DMS79 (cell line): ENCODE measurements at places on chromosomes 12 and 14.

DNA sequence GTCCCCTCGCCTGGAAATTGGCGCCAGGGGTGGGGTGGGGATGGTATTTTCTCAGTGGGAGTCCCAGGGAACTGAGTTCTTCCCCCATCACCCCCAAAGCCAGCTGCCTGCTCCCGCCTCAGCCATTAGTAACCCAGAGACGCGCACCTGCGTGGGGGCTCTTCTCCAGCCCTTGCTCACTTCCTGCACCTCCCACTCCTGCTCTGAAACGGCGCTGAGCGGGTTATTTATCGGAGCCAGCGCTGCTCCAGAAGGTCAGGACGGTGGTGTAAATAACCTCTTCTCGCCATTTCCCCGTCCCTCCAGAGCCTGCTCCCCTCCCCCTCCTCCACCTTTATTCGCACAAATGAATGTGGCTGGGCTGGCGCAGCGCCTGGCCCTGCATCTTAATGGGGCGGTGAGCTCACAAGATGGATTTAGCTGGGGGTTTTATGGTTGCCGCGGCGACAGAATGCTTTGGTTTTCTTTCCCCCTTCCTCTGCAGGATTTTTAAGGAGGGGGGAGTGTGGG is 12.2 kb downstream of the GPR84 start:
- DNase-seq: peak; percentile 72

GRCh38 chr12:70962226-70962794 is 41.8 kb upstream of the PTPRR start:
- DNase-seq: no peak

GRCh38 chr14:62655166-62655565 is 390.1 kb downstream of the KCNH5 start:
- no peak for DNase-seq

DNA sequence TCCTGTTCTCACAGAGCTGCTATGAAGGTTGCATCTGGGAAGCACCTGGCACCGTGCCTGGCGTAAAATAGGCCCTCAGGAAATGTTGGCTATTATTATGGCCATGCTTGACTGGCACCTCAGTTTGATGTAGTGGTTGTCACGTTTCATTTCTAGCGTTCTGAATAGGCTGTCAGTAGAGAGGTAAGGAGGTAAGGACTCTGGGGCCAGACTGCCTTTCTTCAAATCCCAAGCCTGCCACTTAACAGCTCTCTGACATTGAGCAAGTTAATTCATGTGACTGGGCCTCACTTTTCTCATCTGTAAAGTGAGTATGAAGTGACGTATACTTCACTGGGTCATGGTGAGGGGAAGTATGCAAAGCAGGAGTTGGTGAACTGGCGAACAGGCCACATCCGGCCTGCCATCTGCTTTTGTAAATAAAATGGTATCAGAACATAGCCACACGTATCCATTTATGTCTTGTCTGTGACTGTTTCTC is 196.2 kb downstream of the CACNA1C start:
- peak; percentile 93 for DNase-seq

GRCh38 chr14:24814346-24814745 is 180.4 kb upstream of the GZMB start:
- DNase-seq: no peak

DNA sequence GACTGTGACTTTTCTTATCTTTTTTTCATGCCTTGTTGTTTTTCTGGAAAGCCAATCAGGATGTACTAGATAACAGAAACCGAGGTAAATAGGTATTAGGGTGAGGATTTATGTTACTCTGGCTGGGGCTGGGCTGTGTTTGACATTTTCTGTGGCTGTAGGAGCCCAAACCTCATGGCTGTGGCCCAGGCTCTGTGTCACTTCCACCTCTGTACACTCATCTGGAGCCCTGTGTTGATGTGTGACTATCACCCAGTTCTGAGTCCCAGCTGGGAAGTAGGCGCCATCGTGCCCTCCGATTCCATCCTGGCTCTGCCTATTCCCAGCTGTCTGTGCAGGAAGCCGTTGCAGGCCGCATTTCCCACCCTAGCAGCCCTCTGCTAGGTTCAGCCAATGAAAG is 1.6 kb upstream of the HHIPL1 start:
- DNase-seq: no peak

GRCh38 chr12:51323966-51324895 is at the start of gene BIN2:
Gene BIN2, minus strand, starts transcription at chr12:51324174. Its CDS starts 72 bp downstream, at chr12:51324102.
- DNase-seq: no peak

- no peak for DNase-seq
Observed at GRCh38 chr12:18345021-18345735, 83.9 kb downstream of the PIK3C2G start.

DNA sequence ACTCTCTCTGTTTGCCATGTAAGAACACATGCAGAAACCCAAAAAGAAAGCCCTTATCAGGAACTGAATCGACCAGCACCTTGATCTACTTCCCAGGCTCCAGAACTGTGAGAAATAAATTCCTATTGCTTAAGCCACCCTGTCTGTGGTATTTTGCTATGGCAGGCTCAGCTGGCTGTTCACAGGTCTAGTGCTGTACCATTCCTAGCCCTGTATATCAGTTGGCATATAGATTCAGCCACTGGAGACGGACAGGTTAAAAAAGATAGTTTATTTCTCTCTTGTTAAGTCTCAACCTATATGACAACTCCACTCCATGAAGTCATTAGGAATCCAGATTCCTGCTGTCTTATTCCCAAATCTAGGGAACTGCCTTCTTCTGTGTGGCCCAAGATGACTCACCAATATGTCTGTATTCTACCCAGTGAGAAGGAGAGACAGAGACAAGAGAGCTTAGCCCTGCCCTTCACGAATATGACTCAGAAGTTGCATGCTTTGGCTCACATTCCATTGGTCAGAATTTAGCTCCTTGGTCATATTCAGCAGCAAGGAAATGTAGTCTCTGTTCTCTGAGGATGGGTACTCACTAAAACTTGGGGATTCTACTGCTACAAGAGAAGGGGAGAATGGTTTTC is 57.0 kb downstream of the PLEKHG7 start:
- no peak for DNase-seq

DNA sequence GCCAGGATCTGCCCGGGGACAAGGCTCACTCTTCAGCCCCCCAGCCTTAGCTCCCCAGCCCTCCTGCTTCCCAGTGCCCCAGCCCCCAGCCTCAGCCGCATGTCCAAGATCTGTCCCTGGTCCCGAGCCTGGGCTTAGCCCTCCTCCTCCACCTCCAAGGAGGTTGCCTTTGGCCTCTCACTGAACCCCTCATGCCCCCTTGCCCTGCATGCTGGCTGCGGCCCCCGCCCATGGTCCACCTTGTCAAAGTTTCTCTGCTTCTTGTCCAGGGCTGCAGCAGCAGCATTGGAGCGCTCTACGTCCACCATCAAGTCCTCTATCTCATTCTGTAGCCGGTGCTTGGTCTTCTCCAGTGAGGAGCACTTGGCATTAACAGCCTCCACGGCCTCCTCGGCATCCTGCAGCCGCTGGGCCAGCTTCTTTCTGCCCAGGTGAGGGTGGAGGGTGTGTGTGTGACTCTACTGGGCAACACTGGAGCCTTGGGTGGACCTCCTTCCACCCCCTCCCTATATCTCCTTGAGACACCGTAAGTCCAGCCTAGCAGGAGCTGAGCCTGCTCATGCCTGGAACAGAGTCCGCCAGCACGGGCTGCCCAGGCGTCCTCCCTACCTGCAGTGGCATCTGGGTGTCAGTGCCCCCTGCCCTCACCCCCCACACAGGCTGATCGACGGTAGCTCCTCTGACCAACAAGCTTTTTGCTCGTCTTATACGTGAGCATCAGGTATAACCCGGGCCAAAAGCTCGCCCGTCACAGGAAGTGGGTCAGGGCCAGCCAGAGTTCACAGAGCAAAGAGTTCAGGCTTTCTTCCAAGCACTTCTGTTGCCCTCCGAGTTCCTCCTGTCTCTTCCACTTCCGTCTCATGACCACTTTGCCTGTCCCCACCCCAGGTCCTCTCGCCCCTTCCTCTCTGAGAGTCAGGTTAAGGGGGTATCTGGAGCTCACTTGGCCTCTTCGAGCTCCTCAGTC is 11.4 kb downstream of the CMTM5 start:
- no peak for DNase-seq

DNA sequence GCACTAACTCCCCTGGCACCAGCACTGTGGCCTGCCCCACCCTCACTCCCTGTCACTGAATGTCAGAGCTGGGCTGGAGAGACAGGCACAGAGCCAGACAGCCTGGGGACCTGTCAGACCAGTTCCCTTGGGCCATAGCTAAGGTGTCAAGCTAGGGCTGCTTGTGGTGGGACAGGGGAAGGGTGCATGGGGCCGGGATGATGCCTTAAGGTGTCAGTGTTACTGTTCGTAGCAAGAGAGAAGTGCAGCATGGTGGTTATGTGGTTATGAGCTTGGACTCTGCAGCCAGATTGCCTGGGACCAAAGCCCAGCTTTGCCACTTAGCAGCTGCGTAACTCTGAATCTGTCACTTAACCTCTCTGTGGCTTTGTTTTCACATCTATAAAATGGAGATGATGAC is 3.8 kb downstream of the RAPGEF3 start:
- no peak for DNase-seq

DNA sequence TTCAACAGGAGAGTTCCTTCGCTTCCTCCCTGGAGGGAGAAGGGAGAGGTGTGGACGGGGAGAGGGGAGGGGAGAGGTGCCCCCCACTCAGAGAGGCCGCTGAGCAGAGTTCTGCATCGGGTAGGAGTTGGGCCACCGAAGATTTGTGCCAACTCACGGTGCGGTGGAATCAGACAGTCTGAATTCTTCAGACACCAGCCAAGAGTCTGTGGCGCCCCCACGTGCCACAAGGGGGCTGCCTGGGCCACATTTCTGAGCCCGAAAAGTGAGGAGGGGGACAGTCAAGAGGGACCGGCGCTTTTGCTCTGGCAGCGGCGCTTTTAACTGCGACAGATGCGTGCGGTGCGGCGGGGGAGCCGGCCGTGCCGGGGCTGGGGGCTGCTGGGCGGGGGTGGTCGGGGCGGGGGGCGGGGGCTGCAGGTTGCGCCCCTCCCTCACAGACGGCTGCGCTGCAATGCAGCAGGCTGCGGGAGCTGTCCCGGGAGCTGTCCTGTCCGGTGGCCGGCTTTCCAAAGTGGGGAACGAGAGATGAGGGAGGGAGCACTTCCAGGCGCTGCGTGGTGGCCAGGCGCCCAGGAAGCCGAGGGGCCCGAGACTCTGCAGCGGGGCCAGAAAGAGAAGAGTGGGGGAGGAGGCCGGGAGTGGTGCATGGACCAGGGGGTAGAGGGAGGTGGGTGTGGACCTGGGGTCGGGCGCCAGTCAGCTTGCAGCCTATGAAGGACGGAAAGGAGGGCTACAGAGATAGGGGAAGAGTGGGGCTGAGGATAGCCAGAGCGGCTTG is 975 bp upstream of the RTL1 start:
- DNase-seq: peak; percentile 49
